ENCODE measurements at places on chromosomes 3 and 15. TPM values are rescaled to one million over a fixed set of nuclear protein-coding genes. Genes with fewer than 3 reads are reported as not detected.

The C3orf85 gene
- total RNA-seq, result not detected

The CCR9 gene
- total RNA-seq, result not detected

- H3K27me3 ChIP-seq, result no peaks in the 10 kb centered on the region
- H3K4me1 ChIP-seq, result peaks cover 99% of the 10 kb centered on the region
- DNase-seq, result no peak
- peaks cover 43% of the 10 kb centered on the region for H3K36me3 ChIP-seq
Observed at GRCh38 chr15:89116404-89116803, 28.1 kb downstream of the ABHD2 start.

DNA sequence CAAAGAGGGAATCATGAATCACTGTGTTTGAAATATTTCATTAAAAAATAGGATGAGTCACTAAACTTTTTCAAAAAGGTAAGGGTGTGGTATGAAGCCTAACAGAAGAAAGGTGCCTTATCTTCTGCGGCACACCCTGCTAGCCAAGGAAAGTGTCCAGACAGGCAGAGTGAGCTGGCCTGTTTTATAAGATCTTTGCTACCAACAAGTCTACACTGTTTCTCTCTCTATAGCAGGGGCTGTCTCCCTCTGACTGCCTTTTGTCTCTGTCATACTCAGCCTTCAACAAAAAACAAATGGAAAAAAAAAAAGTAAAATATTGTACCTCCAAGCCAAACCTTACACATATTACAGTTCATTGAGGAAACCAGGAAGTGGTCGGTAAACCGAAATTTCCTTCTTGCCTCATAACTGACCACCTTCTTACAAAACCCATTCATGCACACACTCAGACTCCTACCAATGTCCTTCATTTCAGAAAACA is 9.1 kb downstream of the ZDHHC3 start:
- H3K4me3 ChIP-seq, result no peak overlapping the region
- peaks cover 77% of the 10 kb centered on the region for H3K4me1 ChIP-seq
- H3K27me3 ChIP-seq, result no peaks in the 10 kb centered on the region
- DNase-seq, result no peak

- no peak for DNase-seq
- no peaks in the 10 kb centered on the region for H3K36me3 ChIP-seq
- H3K4me3 ChIP-seq, result no peak overlapping the region
- H3K27ac ChIP-seq, result no peak overlapping the region
- no peaks in the 10 kb centered on the region for H3K27me3 ChIP-seq
Observed at GRCh38 chr15:81105545-81105944, 28.5 kb upstream of the CFAP161 start.
